ENCODE measurements at places on chromosomes 7 and 10.

DNA sequence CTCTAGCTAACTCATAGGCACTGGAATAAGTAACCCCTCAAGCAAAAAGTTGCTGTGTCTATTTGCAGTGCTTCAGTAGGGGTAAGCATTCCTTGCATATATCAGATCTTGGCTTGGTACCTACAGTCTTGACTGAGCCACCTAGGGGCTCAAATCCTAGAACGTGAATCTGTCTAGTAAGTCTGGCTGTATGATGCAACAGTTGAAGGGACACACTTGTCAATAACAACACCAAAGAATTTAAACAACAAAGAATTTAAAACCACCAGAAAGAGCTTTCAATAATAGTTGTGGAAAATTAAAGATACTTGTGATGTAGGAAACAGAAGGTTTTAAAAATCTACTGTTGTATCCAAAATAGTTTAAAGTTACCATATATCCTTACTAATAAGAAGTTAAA is 65.4 kb downstream of the EBLN1 start:
- no peak for DNase-seq

DNA sequence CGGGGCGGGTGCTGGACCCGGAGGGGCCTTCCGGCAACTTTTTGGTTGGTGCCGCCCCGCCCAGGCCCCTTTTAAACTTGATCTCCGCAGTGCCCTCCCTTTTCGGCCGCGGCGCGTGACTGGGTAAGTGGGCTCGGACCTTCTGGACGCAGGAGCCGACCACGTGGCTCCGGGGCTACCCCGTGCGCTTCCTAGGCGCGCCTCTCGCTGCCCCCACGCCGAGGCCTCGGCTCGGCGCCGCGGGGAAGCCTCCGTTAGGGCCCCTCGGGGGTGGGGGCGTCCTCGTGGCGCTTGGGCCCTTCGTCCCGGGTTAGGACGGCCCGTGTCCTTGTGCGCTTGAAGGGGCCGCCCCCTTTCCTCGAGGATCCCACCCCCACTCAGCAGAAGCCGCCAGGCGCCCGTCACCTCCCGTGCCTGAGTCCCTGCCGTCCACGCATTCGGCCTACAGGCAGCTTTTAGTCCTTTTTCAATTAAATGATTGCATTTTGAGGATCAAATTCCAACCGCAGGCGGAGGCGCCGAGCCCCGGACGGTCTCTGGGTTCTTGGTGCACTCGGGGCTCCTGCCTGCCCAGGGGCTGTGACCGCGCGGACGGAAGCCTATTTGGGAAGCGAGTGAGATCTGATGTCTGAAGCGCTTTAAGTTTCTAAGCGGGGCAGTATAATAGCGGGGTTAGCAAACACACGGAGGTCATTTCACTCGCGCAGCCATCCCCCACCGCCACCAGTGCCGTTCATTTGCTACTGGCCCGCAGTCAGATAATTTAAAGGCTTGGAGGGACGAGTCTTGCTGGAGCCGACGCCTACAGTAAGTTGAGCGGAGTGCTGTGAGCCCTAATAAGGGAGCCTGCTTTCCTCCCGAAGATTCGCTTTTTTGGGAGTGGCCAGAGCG is 31.8 kb upstream of the TOMM7 start:
- DNase-seq: peak; percentile 76

DNA sequence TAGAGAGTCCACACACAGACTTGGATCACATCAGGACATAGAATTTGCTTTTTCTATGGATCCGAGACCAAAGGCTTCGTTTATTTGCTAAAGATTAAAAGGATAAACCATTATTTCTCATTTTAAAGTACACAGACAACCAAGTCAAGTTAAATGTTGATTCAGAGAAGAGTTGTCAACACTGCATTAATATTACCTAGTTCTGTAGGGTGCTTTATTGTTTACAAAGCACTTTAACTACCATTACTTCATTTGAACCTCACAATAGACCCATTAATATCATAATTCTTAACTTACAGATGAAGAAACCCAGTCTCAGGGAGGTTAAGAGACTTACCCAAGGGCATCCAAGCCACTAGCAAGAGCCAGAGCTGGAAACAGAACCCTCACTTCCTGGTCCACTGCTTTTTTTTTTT is 43.2 kb upstream of the GSAP start:
- DNase-seq: peak; percentile 64

GRCh38 chr10:125409756-125410155 is 249.4 kb upstream of the CTBP2 start:
- DNase-seq: no peak

DNA sequence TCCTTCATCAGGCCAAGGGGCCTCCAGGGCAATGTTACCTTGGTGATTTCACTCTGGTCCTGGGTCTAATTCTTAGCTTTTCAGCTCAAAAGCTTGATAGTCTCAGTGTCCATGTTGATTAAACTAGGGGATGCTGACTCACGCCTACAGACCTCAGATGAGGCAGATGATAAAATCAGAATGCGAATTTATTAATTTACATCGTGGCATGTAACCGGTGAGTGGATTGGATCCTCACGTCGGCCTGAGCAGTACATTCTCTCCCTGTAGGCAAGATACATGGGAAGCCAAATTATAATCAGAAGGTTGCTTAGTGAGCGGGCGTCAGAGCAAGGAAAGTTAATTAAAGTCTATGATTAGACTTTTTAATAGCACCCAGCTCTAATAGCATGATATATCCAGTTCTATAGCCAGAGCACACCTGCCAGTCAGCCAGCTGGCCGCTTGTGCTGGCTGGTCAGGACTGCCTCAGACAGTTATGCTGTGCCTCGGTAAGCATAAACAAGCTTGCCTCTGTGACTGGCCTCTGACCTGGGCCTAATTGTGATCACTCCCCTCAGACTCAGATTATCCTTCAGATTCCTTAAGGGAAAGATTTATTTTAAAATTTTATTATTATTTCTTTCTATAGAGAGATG is 20.2 kb upstream of the CPA5 start:
- DNase-seq: peak; percentile 53

DNA sequence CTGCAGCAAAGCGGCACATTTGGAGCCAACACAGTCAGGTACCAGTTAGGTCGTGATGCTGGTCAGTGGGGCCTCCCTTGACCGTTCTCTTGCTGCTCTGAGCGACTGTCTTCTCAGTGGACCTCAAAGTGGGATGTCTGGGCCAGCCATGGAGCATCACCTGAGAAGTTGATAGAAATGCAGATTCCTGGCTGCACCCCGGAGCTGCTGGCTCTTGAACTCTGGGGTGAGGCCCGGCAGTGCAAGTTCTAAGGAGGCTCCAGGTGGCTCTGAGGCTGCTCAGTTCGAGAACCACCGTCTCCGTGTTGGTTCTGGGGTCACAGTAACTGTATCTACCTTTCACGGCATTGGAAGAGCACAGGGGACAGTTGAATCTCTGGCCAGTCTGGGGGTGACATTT is 147.5 kb downstream of the WDR37 start:
- DNase-seq: no peak

- no peak for DNase-seq
These were observed 46.4 kb downstream of the PDGFA start for GRCh38 chr7:473211-473734.

GRCh38 chr7:43729924-43730248 is 563 bp upstream of the COA1 start:
- DNase-seq: no peak

- DNase-seq: no peak
These were observed 94.2 kb downstream of the ST7 start for GRCh38 chr7:117047496-117047895.

GRCh38 chr7:132650498-132650897 is 74.2 kb upstream of the PLXNA4 start:
- no peak for DNase-seq

- no peak for DNase-seq
These were observed 31.0 kb downstream of the PPIF start for GRCh38 chr10:79378383-79378646.

- no peak for DNase-seq
These were observed 87.6 kb downstream of the ARMH3 start for GRCh38 chr10:101968286-101968939.

DNA sequence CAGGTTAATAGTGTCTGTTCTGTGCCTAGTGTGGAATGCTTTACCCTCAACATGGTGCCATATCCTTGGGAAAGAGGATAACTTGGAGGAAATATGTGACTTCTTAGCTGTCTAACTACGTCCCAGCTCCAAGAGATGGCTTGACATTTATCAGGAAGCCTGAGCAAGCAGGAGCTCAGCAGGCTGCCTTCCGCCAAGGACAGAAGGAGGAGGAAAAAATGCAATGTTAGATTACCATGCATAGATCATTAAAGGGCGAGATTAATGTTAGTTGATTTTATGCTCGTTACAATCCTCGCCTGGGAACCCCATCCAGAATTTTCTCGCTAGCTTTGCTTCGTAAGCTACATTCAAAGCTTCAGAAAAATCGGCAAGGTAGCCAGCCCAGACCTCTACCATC is 97.8 kb downstream of the GFRA1 start:
- DNase-seq: no peak

- DNase-seq: no peak
These were observed 139.9 kb downstream of the CCDC71L start for GRCh38 chr7:106520962-106521514.

- DNase-seq: no peak
These were observed 184.6 kb downstream of the FANK1 start for GRCh38 chr10:126080879-126081411.

DNA sequence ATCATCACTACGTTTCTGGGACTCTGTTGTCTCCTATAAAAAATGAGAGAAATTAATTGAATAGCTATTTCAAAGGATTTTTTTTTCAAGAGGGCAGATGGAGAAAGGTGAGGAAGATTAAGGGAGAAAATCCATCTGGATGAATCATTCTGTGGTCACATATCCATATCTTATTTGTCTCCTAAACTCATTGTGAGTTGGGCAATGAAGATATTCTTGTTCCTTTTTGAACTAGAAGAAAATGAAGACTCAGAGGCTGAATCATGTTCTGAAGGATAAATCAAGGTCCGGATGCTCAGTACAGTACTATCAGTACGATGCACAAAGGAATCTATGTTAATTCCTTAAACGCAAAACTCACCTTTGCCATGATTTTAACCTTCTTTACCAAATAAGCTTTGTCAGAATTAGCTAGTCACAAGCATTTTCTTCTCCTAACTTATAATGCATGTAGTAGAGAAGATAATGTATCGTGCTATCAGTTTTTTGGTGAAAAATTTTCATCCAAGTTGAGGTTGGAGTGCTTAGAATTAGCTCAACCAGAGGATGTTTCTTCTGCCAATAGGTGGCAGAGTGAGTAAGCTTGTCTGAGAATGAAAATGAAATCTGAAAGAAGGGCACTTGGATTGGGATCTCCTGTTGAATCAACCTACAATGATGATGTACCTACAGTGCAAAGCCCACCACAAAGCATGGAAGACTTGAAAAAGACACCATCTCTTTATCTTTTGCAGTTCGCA is 446.9 kb downstream of the KIF20B start:
- DNase-seq: peak; percentile 20

DNA sequence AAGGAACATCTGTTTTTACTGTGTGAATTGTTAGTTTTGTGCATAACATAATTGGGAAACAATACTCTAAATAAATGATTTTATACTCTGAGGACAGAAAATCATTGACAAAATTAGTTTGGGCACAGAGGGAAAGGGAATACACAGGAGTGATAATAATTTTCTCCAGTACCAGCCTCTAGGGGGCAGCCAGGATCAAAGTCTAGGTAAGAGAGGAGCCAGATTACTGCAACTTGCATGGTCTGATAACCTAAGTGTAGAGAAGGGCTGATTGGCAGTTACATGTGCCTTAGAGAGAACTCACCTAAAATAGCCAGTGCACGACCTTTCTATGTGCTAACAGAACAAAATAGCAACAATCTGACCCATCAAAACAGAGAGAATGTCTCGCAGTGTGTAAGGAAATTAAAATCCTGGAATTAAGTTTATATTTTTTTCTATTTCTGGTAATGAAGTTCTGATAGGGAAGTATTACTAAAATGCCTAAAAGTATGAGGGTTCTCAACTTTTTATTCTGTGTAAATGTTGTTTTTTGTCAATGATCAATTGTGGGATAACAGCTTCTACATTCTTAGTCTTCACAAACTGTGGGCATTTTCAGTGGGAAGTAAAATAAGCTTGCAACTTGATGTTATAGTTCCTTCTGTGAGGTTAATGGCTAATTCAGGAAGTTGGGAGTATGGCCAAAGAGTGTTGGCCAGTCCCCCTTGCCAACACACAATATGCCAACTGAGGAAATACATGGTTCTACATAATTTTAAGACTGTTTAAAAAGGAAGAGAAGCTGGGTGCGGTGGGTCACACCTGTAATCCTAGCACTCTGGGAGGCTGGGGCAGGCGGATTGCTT is 66.4 kb downstream of the EXOC6 start:
- peak; percentile 60 for DNase-seq

- DNase-seq: no peak
These were observed 67.2 kb downstream of the FAM107B start for GRCh38 chr10:14707481-14707880.

DNA sequence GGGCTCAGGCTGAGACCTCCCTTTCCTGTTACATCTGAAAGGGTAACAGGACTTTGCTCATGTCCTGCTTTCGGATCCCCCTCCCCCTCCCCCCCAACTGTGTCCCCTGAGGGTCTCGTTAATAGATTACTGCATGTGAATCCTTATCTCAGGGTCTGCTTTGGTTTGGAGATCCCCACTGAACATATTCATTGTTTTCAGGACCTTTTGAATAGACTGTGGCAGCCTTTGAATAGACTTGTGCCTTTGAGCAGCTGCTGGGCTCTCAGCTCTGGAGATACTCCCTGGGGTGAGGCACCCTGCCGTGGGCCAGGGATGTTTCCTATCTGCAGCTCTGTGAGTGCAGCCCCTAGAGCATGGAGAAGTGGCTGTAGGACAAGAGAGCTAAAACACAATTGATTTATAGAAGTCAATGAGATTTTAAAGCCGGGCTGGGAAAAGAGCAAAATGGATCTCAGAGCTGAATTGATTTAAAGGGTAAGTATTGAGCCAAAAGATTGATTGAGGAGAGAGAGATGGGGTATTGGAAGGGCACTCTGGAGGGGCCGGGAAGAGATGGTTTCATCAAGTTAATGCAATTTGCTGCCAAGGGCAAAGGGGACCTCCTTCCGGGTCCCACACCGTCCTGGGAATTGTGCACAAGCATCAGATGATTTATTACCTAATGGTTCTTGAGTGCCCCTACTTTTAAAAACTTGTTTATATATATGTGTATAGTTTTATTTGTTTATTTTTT is 9.9 kb downstream of the ARHGAP22 start:
- peak; percentile 78 for DNase-seq

DNA sequence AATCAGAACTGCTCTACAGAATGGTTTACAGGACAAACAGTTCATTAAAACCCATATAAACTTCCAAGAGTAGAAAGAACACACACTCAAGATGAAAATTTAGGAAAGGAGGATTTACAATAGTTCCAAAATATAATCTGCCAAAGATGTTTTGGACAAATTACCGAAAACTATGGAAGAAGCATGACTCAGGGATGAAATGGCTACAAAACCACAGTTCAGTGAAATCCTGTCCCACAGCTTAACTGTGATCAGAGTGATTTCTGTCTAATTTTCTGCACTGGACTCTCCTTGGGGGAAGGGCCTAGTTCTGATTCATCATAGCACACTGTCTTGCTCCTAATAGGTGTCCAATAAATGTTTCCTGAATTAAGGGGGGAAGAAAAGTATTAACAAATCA is 82.2 kb downstream of the HIPK2 start:
- DNase-seq: no peak

GRCh38 chr10:110790913-110791506 is 80.7 kb upstream of the PDCD4 start:
- no peak for DNase-seq

- no peak for DNase-seq
These were observed 49.6 kb upstream of the SORCS3 start for GRCh38 chr10:104591441-104591840.

- DNase-seq: no peak
These were observed 295.3 kb downstream of the SKIDA1 start for GRCh38 chr10:21230219-21230618.

- no peak for DNase-seq
These were observed 43.4 kb upstream of the TARP start for GRCh38 chr7:38316733-38317360.

Measured in NCI-H1417 (cell line).